ENCODE measurements at places on chromosomes 7 and 10. TPM values are rescaled to one million over a fixed set of nuclear protein-coding genes. Genes with fewer than 3 reads are reported as not detected.

DNA sequence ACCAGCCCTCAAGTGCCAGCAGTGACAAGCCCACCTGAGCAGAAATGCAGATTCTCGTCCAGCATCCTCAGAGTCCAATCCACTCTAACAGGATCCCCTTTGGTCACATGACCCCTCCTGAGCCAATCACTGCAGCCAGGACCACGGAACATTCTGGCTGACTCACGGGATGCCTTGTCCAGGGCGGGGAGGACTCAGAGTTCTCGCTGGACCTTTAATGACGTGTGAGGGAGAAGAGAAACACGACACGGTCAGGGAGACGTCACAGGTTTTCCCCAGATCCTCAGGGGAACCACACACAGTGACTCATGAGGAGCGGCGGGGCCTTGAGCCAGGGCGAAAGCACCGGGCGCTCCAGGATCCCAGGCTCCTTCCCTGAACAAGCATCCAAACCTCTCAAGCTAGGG lies 155.7 kb downstream of the PTPRN2 start:
- peak; percentile 42 for DNase-seq

DNA sequence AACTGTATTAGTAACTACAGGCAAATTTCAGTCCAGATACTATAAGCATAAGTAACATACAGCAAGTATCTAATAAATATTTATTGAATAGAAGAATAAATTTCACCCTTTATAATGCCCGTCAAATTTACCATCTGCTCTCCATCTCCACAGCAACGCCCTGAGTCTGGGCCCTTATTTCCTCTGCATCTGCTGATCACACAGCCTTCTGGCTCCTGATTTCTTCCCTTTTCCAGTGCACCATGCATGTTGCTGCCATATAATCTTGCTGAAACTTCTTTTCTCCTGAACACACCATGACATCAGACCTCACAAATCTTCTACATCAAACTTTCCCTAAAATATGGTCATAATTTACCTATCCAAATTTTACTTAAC lies 15.4 kb downstream of the HYCC1 start:
- DNase-seq, result no peak

DNA sequence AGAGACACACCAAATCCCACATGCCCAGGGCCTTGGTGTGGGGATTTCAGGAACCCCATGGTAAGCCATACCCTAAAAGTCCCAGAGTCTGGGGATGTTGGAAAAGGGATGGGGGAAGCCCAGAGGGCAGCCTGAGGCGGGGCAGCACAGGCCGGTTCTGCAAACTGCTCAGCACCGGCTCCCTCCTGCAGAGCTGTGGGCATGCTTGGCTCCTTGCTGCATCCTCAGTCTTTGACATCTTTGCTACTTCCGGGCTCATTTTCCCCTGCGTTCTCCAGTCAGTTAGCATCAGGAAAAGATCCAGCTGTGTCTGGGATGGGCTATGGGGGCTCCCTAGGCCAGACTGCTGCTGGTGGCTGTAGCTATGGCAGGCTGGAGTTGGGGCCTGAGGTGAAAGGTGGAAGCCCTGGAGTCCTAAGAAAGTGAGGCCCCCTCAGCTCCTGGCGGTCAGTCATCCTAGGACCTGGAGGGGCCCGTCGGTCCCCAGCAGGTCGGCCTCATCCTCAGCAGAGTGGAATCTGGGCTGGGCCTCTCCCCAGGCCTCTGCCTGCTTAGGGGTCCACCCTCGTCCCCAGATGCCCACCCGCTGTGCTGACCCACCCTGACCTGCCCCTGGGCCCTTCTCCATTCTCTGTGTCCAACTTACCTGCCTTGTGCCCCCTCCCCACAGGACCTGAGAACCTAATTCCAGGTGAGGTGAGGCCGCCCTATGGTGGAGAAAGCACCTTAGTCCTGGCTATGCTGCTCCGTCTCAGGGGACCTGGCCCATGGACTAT lies 9.3 kb downstream of the TBATA start:
- DNase-seq, result no peak

- DNase-seq, result peak; percentile 0
These were observed 291.0 kb downstream of the GPR158 start for GRCh38 chr10:25465582-25466372.

DNA sequence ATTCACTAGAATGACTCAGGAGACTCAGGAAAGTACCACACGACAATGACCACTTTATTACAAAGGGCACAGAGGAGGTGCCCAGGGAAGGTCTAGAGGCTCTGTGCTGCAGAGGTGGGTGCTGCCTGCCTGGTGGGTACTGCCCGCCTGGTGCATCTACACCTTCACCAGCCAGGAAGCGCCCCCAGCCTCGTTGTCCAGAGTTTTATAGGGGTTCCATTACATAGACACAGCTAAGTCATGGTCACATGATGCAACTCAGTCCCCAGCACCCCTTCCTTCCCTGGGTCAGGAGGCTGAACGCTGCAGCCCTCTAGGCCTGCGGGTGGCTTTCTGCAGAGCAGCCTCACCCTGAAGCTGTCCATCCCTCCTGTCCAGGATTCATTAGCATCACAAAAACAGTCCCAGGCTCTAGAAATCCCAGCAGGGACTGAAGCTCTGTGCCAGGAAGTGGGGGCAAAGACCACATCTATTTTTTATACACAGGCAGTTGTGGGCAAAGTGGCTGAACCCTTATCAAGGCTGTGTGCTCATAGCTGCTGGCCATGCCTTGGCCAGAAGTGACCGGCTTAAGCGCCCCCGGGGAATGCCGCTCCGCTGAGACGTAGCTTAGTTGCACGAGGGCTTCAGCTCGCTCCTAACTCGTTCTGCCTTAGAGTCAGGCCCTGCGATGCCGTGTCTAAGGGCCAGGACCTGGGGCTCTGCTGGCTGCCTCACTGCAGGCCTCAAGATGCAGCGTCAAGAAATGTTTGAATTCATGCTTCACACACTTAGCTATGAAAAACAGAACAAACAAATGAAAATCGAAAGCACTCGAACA lies 219.0 kb downstream of the GLRX3 start:
- DNase-seq, result no peak

GRCh38 chr10:59910867-59911266 lies 4.5 kb upstream of the CCDC6 start:
- no peak for DNase-seq

DNA sequence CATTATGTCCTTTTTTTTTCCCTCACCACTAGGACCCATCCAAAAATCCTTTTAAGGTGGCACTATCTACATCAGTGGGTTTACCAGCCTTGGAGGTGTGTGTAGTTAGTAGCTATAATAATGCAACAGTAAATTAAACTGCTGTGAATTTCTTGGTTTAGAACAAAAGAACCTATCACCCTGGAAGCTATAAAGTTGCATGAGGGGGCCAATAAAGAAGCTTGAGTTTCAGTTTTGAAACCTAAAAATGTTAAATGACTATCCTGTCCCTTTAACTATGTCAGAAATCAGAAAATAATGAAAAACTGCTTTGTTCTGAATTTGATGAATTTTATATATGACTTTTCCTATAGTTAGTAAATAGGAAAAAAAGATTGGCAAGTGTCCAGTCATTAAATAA lies 80.2 kb downstream of the POLL start:
- DNase-seq, result no peak

GRCh38 chr7:585229-585711 lies 65.6 kb upstream of the PDGFA start:
- DNase-seq, result peak; percentile 10

DNA sequence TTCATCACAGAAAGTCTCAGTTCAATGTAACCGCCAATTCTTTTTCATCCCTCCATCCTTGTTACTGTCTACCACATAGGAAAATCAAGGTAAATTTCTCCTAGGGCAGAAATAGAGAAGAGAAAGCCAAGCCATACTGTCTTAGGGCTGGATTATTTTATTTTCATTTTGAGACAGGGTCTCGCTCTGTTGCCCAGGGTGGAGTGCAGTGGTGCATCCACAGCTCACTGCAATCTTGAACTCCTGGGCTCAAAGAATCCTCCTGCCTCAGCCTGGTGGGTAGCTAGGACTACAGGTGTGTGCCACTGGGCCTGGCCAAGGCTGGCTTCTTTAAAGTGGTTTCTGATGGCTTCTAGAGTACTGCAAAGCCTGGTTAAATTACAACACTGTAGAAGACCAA lies 181.7 kb downstream of the SRPK2 start:
- no peak for DNase-seq

GRCh38 chr10:119663866-119664698 lies 12.9 kb downstream of the BAG3 start:
- peak; percentile 62 for DNase-seq

DNA sequence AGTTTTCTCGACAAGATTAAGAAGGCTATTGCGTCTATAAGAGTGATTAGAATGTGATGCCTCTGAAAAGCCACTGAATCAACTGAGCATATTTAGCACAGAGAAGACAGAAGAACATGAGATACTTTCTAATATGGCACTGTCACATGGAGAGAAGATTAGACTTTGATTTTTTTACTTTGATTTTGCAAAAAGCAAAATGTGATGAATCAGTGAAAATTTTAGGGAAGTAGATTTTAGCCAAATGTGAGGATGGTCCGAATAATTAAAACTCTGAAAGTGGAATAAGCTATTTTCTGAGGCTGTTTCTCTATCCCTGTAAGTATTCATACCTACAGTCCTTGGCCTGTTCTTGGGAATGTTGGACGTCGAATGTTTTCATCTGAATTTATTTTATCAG lies 11.8 kb downstream of the MDFIC start:
- DNase-seq, result no peak

DNA sequence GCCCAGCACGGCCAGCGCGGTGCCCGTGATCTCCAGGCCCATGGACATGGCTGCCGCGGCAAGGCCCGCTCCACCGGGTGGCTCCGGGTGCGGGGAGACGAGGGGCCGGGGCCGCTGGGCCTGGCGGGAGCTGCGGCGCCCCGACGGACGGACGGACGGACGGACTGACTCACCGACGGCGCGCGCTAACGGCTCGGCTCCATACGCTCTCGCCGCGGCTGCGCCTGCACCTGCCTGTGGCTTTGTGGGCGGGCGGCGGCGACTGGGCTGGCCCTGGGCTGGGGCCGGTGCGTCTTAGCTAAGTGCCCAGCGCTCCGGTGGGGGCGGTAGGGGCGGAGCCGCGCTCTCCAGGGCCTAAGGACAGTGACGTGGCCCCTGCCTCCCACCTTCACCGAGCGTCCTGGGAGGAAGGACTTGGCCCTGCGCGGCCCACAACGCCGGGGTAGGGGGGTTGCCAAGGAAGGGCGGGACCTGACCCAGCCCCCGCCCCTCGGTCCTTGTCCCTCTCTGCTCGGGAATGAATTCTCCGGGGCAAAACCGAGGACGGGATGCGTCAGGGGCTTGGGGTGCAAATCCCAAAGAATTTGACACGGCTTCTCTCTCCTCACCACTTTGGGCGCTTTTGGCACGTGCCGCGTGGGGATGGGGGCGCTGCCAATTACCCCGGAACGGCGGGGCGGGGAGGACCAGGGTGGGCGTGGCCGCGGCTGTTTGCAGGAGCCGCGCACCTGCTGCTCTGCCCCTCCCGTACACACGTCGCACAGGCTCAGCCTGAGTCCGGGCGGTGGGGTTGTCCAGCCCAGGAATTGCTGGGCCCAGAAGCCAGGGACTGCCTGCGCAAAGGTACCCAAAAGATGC lies at the start of gene CLDN3:
Gene CLDN3, minus strand, starts transcription at position 269 of the 858 bp plus-strand sequence. Its CDS starts 221 bp downstream, at position 48.
- DNase-seq, result peak; percentile 40

DNA sequence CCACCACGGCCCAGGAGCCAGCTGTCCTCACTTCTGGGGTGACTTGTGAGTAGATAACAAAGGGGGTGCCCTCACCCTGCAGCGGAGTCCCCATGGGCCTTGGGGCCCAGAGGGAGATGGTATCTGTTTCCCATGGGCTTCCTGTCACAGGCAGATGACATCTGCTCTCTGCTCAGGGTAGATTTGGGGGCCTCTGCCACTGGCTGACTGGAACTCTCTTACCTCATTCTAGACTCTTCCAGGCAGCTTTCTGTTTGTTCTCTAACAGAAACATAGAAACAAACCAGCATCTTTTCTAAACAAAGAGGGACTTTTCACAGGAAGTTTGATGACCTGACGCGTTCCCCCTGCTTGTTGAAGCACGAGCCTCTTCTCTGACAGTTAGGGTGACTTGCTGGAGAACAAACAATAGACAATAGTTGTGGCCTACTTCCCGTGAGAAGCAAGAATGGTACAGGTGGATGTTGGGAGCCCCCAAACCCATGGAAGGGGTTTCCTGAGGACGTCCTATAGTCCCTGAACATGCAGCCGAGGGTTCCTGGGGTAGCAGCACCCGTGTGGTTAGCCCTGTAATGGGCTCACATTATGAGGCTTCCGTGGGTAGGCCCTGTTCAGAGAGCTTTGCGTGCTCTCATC lies 61.6 kb downstream of the GRK5 start:
- DNase-seq, result no peak

DNA sequence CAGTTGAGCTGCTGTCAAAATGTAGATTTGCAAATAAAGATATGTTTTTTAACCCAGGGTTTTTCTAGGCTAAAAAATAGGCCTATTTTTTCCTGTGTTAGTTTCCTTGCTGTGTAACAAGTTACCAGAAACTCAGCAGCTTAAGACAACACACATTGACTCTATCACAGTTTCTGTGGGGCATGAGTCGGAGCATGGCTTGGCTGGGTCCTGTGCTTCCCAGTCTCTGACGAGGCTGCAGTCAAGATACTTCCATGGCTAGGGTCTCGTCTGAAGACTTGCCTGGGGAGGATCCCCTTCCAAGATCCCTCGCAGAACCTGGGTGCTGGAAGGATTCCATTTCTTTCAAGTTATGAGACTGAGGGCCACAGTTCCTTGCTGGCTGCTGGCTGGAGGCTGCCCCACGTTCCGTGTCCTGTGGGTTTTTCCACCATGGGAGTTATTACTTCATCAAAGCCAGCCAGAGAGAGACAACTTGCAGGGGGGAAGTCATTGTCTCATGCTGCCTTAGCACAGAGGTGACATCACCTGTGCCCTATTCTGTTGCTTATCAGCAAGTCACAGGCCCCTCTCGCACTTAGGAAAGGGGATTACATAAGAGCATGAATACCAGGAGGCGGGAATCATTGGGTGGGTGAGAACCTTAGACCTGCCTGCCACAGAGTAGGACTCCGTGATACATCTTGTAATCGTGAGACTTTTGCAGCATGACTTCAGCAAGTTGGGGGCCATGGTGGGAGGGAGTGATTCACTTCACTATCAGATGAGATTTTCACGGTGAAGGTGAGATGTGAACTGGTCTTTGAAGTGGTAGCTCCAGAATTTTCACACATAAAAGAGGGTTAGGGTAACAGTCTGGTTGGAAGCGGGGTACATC lies 77.9 kb downstream of the CCNY start:
- DNase-seq, result peak; percentile 48

- DNase-seq, result peak; percentile 38
These were observed 57.6 kb upstream of the ANTXRL start for GRCh38 chr10:46229144-46229563.

- no peak for DNase-seq
These were observed 116.8 kb downstream of the TRRAP start for GRCh38 chr7:98995111-98995510.

CYP2C18 gene
- total RNA-seq, result not detected

PAPOLB gene
- not detected for total RNA-seq

NPC1L1 gene
- total RNA-seq, result not detected

CYP26A1 gene
- total RNA-seq, result not detected

ASL gene
- total RNA-seq, result 66.1 TPM

EGR2 gene
- total RNA-seq, result 1.1 TPM
